ENCODE measurements at places on chromosomes 4 and X. TPM values are rescaled to one million over a fixed set of nuclear protein-coding genes. Genes with fewer than 3 reads are reported as not detected.
A peak's percentile ranks its signal among the peaks of the same experiment; 100 is the strongest.

Gene TEX13D
- polyA plus RNA-seq, result not detected

Gene SCRG1
- 0.31 TPM for polyA plus RNA-seq

Gene CLCN4
- 6.3 TPM for polyA plus RNA-seq

Gene PLAC8
- polyA plus RNA-seq, result 2.0 TPM

- DNase-seq, result no peak
Observed at GRCh38 chrX:106621836-106622235, 10.1 kb downstream of the RADX start.

- no peak for DNase-seq
Observed at GRCh38 chr4:153465615-153466080, 512 bp upstream of the TMEM131L start.

DNA sequence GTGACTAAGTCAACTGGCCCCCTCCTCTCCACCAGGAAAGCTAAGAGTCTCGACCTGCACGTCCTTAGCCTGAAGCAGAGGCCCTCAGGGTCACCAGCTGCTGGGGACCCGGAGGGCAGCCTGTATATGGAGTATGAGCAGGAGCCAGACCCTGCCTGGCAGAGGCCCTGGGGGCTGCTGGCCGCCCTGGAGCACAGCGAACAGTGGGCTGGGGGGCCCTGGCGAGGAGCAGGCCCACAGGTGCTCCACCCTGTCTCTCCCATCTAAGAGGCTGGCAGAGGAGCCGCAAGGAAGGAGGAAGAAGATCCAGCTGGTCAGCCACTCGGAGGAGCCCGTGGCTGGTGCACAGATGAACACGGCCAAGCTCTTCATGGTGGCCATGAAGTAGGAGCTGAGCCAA lies 61.2 kb downstream of the ALPK1 start:
- DNase-seq, result no peak

GRCh38 chr4:76308548-76308947 lies 2.0 kb downstream of the STBD1 start:
- no peak for DNase-seq

DNA sequence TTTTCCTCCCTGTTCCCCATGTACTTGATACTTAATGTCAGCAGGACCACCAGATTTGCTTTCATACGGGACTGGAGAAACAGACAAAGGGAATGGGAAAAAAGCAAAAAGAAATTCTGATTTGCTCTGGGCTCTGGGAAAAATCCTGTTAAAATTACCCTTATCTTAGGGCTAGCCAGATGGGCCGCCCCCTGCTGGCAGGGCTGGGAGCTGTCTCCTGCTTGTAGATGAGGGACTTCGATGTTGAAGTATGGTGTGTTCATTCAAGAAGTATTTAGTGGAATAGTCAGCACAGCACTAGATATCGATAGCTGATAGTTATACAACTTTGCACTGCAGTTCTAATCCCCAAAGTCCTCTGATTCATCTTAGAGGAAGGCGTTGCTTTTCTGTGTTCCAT lies 45.8 kb downstream of the BCORL1 start:
- DNase-seq, result no peak

DNA sequence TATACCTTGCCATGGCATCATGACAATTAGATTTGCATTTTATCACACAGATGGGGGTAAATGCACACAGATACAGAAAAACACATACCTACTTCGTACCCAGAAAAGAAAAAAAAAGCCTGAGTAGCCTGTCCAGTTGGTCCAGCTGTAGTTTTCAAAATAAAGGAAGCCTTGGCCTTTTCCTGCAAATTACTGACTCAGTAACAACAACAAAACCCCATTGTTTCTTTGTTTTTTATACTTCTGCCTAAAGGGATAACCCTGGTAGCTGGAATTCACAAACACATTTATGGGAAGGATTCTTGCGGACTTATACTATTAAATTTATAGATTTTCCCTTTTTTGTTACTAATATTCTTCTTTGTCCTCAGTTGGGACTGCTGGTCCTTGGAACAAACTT lies 156.4 kb upstream of the PCDH10 start:
- DNase-seq, result no peak

DNA sequence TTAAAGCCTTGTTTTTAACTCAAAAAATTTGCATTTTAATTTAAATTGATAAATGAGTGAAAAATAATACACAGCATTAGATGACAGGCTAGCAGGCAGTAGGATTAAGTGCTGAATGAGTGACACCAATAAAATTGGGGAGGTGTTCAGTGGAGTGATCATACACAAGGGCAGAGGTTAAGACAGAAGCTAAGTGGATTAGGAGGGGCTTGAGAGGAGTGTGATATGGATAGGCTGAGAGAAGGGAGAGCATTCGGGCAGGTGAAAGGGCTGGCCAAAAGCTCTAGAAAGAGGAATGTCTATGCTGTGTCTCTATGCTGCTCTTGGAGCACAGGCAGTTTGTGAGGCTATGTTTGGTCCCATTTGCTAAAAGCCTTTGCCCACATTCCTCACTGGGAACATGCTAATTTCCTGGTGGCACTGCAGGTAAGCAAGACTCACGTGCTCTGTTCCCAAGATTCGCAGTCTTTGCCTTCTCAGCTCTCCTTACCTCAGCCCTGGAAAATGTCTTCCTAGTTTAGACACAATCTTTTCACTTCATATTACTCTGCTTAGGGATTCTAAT lies 52.8 kb upstream of the CCSER1 start:
- DNase-seq, result no peak

DNA sequence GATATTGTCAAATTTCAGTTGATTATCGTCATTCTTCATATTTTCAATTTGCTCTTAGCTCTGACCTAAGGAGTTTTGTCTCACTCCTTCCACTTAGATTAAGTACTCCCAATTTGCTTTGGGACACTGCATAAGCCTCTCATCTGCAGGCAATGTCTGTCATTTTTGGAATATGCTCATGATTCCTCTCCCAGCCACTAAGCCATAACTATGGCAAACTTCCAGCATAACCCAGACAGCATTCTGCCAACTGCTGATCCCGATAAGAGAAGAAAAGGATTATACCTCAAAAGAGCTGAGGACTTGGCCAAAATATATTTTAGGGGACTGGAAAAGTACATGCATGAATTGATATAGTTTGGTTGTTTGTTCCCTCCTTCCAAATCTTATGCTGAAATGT lies 444.4 kb downstream of the GABRG1 start:
- no peak for DNase-seq

- DNase-seq, result peak; percentile 8
Observed at GRCh38 chrX:14032406-14032805, 2.7 kb upstream of the GEMIN8 start.

GRCh38 chrX:46653482-46653881 lies 79.9 kb downstream of the CHST7 start:
- no peak for DNase-seq

DNA sequence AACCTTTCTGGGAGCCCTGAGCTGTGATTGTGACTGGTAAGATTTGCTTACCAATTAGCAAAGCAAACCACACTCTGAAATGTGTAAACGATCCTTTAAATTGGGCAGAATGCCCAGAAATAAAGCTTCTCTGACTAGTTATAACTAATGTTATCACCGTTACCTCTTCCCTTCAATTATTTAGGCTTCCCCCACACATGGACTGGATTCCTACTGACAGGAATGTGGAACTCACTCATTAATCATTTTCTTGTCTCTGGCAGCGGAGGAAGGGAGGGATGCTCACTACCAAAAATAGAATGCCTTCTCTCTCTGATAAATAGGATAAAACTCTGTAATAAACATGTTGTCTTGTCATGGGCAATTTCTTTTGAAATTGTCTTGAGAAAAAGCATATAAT lies 25.3 kb upstream of the NWD2 start:
- DNase-seq, result no peak

Data from right renal pelvis (tissue), 4 donors.